AML-193 (cell line): ENCODE measurements at places on chromosomes 2 and 18.

GRCh38 chr2:136025057-136025973, 39.9 kb upstream of the DARS1 start:
- DNase-seq, result no peak

DNA sequence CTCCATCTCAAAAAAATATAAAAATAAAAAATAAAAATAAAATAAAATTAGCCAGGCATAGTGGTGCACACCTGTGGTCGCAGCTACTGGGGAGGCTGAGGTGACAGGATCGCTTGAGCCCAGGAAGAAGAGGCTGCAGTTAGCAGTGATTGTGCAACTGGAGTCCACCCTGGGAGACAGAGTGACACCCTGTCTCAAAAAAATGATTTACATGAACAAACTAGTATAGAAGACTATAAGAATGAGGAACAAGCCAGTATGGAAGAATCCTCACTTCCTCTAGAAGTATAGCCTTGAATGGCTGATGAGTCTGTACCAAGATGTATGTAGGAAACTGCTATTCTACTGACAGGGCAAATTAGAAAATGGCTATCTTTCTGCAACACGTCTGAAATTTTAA, 10.9 kb downstream of the YES1 start:
- DNase-seq, result peak; percentile 91

GRCh38 chr2:143974262-143974661, 545.7 kb downstream of the ZEB2 start:
- DNase-seq, result no peak

- DNase-seq, result no peak
These were observed 96.1 kb upstream of the CSRNP3 start for GRCh38 chr2:165373278-165374010.

GRCh38 chr18:76967721-76968472, 145.5 kb downstream of the ZNF236 start:
- DNase-seq, result no peak

DNA sequence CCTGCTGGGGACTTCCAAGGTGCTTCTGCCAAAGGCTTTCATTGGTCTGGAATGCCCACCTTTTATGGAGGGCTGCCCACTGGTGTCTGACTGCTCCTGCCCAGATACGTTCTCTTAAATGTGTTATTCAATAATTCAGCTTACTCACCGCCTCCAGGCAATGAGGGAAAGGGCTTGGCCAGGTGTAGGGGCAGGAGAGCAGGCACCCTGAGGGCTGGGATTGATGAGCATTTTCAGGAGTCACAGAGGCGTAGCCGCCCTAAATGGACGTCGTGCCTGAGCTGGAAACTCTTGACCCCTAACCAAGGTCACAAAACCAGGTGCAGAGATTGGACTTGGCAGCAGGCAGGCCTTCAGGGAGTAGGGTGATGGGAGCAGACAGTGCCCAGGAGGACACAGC, 26.8 kb downstream of the MAL start:
- no peak for DNase-seq

DNA sequence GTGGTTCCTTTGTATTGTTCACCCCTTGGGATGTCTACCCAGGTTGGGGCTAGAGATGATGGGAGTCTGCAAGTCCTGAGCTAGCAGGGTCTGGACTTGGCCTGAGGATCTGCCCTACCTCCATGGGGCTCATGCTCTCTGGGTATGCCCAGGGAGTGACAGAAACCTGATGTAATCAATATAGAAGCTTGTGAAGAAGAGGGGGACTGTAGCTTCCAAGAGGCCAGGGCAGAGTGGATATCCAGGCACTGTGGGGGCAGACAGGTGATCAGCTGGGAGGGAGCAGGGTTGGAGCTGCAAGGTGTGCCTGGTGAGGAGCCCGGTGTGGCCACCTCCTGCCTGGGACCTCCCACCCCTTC, 164.2 kb downstream of the CTIF start:
- DNase-seq, result no peak

GRCh38 chr2:20235655-20236305, 10.8 kb upstream of the SDC1 start:
- DNase-seq, result no peak

DNA sequence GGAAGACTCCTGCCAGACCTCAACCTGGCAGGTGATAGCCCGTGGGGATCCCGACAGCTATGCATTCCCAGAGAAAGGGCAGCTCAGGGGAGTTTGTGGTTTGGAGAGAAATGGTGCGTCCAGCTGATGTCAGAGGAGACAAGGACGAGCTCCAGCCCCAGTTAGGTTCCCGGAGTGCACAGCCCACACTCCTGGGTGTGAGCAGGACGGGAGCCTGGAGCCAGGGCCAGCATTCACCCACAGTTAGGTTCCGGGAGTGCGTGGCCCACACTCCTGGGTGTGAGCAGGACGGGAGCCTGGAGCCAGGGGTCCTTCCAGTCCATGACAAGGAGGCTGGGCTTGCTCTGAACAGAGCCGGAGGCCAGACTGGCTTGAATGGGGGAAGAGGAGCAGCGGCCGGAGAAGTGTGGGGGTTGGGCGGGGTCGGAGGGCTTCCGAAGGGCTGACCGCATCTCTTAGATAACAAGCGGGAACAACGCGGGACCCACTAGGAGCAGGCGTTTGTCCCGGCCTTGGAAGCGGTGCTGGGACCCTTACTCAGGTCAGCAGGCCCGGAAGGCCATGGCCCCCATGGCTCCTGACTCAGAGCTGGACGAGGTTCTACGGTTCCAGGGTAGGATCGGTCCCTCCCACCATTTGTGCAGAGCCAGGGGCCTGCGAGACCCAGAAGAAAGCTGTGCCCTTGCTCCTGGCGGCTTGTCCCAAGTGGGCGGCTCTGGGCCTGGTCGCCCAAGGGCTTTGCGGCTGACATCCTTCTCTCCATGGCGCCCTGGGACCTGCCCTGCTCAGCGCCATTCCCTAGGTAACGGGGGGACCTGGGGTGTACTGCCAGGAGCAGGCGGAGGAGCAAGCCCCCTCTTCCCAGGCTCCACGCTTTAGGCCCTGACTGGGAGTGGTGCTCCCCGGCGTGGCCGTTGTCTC, 185.6 kb downstream of the RTP5 start:
- DNase-seq, result no peak

- peak; percentile 66 for DNase-seq
These were observed at the start of gene LCLAT1 for GRCh38 chr2:30447149-30448045. LCLAT1 (plus strand) TSS chr2:30447246; CDS start chr2:30525591, 78,345 bp downstream.

- peak; percentile 60 for DNase-seq
These were observed 3.0 kb downstream of the SH2D6 start for GRCh38 chr2:85421260-85422071.

DNA sequence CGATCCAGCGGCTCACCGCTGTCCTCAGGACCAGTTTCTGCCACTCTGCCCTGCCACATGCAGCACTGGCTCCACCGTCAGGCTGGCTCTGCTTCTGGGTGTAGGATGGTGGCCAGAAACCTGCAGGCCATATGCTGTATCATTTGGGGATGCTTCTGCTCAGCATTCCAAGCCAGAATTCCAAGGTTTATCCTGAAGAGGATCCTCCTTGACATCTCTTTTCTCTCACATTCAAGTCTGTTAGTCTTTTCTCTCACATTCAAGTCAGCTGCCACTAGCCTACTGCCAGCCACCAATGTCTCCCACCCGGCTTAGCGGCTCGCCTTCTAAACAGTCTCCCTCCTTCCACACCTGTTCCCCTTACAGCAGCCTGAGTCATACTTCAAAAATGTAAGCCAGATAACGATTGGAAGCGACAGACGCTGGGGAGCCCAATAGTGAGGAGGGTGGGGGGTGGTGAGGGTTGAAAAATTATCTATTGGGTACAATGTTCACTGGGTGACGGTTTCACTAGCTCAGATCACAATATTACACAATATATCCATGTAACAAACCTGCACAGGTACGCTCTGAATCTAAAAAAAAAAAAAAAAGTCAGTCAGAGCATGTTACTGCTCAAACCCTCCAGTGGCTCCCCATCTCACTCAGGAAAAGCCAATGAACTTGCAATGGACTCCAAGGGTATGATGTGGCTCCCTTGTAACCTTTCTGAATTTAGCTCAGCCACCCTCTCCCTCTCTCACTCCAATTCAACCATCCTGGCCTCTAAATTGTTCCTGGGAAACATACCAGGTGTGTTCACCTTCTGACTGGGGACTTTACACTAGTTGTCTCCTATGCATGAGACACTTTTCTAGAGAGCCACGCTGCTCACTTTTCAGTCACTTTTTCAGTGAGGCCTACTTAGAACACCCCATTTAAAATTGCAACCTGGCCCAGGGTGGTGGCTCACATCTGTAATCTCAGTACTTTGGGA, 38.8 kb upstream of the SP3 start:
- no peak for DNase-seq

- no peak for DNase-seq
These were observed 26.0 kb downstream of the STK25 start for GRCh38 chr2:241482126-241482955.

GRCh38 chr18:12774982-12775381, 72.1 kb downstream of the PSMG2 start:
- no peak for DNase-seq

DNA sequence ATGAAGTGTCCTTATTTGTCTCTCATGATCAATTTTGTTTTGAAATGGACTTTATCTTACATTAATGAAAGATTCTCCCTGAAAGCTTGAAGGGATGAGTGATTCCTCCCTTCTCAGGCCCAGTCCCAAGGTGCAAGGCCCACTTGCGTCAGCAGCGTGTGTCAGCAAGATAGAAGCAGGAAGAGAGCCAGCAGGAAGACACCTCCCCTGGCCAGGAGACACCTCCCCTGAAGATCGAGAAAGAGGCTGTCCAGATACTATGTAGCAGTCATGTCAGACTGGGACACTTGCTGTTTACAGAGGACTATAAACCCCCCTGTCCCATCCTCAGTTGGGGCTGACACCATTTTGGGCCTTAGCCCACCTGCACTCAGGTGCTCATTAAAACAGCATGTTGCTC, 38.3 kb downstream of the TIMM21 start:
- DNase-seq, result no peak

GRCh38 chr2:72835403-72835802, 9.6 kb upstream of the EXOC6B start:
- no peak for DNase-seq

- no peak for DNase-seq
These were observed 211.5 kb downstream of the RAD51AP2 start for GRCh38 chr2:17306706-17307105.

DNA sequence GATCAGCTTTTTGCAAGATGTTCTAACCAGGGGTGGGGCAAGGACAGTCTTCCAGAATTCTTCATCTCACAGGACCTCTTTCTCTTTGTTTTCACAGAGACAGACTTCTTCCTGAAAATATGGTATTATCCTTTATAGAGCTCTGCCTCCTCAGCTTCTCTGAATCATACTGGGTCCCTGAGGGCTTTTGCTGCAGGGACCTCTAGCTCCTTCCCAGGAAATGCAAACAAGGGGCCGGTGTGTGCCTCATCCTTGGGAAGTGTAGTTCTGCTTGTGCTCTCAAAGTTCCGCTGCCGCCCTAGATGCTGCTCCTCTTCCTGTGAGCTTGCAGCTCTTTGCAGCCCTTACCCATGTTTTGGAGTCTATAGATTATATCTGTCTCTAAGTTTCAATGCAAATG, 99.5 kb upstream of the NPAS2 start:
- no peak for DNase-seq

- DNase-seq, result no peak
These were observed 25.7 kb downstream of the RHOB start for GRCh38 chr2:20472569-20472968.

- peak; percentile 52 for DNase-seq
These were observed 96.9 kb upstream of the TANK start for GRCh38 chr2:161063157-161063945.
